Stimulated activated CD4-positive, alpha-beta T cell treated with anti-CD3 and anti-CD28 coated beads, TNF-alpha, amount 100 ng/mL, for 4 hours (primary cell): ENCODE measurements at places on chromosomes 5 and 9.

- no peak for DNase-seq
Observed at GRCh38 chr5:146034605-146035004, 70.8 kb downstream of the PLAC8L1 start.

GRCh38 chr5:137815202-137815990 is 52.3 kb upstream of the MYOT start:
- no peak for DNase-seq

DNA sequence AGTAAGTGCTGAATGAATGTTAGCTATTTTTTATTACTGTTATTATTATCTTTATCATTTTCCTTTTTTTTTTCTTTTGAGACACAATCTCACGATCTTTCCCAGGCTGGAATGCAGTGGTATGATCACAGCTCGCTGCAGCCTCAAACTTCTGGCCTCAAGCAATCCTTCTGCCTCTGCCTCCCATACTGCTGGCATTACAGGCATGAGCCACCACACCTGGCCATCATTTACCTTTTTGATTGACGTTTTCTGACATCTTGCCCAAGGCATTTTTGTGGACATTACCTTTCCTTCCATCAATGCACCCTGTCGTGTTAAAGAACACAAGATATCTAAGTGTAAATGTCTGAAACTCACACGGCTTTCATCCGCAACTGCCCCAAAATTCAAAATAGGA is 138.2 kb downstream of the GAS1 start:
- DNase-seq = no peak

DNA sequence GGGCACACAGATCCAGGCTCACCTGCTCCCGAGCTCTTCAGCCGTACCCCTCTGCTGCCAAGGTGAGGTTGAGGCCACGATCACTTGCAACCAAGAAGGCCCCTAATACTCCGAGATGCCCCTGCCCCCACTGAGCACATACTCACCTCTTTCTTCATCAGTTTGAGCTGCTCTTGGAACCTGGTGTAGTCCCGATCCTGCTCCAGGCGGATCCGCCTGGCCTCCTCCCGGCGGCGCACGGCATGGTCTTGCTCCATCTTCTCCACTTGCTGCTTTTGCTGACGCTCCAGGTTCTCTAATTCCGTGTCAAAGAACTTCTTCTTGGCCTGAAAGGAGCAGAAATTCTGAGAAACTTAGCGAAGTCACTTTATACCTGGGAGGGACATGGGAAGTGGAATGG is 75.7 kb upstream of the FBXW11 start:
- no peak for DNase-seq

DNA sequence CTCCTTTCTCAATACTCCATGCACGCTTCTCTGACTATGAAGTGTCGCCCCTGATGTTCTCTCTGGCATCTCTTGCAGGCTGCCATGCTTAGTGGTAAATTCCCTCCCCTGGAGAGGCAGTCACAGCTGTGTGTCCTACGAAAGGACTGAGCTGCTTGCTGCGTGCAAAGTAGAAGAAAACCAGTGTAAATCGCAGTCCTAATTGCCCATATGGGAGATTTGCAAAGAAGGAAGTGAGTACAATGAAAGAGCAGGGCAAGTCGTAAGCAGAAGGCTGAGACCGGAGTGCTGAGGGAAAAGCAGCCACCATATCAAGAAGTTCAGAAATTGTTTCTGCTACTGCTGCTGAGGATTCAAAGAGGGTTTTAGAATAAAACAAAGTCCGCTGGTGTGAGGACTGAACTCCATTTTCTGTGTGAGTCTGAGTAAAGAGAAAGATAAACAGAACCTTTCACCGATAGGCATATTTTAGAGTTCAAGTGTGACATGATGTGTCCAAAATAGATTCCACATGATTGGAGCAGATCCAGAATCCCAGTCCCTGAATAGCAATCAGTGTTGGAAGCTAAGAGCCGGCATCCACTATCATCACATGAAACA is 507.8 kb upstream of the MPDZ start:
- no peak for DNase-seq

- no peak for DNase-seq
Observed at GRCh38 chr9:127523312-127523851, 72.1 kb downstream of the LRSAM1 start.

DNA sequence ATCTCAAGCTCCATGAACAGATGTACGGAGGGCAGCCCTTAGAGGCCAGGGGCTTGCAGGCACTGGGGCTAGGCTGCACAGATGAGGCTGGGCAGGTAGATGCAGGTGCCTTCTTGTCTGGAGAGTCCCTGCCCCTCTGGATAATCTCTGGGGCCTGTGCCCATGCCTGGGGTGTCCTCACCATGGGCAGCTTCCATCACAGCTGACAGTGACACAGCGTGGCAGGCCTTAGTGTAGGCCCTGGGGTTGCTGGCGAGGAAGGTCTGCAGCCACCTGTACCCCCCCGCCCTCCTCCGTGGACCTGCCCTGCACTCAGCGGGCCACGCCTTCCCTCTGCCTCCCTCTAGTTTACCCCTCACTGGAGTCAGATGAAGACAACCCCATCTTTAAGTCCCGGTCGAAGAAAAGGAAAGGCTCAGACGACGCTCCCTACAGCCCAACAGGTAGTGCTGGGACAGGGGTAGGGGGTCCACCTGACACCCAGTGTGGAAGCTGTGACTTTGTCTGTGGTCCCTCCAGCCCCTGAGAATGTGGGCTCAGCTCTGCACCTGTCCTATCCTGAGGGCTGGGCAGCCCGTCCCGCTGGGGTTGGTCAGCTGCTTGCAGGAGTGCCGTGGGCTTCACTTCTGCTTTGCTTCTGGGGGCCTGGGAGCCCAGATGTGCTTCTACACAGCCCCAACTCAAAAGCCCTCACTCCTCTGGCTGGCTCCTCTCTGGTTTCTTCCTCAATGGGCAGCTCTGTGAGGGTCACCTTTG is 98.4 kb downstream of the PHF2 start:
- no peak for DNase-seq

- DNase-seq = no peak
Observed at GRCh38 chr9:74277532-74277931, 219.6 kb upstream of the RORB start.

GRCh38 chr5:172690258-172691075 is 49.4 kb downstream of the NEURL1B start:
- no peak for DNase-seq

DNA sequence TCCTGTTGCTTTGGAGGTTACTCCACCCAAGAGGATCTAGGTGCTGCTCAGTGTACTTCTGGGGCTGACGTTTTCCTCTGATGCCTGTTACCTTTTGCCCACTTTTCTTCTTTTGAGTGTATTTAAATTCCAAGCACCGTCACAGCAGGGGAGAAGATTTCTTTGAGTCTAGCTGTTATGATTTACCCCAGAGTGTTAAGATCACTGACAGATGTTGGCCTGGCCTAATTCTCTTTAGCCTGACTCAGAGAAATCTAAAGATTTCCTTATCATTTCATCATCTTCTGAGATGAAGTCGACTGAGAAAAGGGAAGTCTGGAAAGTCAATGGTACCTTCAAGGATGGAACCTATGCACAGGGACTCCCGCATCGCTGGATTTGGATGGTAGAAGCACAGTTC is 191.5 kb downstream of the FBXL7 start:
- no peak for DNase-seq

DNA sequence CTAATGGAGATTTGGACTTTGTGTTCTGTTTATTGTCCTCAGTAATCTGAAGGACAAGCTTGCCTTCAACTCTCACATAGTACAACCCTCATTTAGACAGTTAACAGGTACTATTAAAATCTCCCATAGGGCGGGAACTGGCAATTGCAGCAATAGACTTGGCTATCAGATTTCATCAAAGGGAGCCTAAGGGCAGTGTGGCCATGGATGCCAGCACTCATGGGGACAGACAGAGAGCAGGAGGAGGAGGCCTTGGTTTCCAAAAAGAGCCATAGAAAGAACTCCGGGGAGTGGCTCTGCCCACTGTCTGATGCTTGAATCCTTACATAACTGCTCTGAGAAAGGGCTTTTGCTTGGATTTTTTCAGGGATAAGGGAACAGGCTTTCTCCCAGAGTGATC is 6.8 kb downstream of the SLC36A1 start:
- DNase-seq = no peak

GRCh38 chr9:83290692-83291091 is 227.8 kb upstream of the RASEF start:
- DNase-seq = no peak

DNA sequence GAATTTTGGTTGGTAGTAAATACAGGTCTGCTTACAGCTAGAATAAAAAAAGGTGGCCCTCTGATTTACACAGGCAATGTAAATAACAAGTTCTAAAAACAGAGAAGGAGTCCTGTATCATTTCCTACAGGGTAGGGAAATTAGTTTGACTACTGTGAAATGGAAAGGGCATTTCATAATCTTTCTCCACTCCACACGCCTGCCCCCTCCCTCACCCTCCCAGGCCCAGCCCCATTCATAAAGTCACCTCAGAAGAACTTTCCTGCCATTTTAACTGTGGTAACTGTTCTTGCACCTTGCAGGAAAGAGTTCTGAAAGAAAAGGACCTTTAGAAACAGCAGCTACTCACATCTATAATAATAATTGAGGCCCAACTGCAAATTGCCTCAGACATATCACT is 69.7 kb downstream of the MEF2C start:
- no peak for DNase-seq

GRCh38 chr9:27532046-27532445 is 2.4 kb upstream of the MOB3B start:
- DNase-seq = no peak

- DNase-seq = no peak
Observed at GRCh38 chr5:93675460-93676450, 65.6 kb downstream of the POU5F2 start.

DNA sequence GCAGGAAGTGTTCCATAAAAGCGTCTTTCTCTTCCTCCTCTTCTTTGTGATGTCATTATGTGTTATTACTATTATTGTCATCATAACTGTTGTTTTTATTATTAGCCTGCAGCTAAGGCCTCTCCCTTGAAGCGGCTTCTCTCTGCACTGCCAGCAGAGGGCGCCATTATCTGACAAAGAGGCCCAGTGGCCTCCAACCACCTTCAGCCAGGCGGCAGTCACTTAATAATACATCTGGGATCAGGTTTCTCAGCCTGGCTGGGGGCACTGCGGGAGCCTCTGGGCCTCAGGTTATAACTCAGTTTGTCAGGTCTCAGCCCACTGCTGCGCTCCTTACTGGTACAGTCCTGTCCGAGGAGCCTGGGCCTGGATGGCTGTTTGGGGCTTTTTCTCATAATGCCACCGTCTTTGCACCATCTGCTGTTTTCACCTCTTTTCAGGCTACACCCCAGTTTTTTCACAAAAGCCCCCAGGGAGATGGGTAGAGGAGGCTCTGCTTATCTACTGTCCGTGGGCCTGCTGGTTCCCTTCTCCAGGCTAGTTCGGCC is 281.9 kb downstream of the NSG2 start:
- DNase-seq = no peak

DNA sequence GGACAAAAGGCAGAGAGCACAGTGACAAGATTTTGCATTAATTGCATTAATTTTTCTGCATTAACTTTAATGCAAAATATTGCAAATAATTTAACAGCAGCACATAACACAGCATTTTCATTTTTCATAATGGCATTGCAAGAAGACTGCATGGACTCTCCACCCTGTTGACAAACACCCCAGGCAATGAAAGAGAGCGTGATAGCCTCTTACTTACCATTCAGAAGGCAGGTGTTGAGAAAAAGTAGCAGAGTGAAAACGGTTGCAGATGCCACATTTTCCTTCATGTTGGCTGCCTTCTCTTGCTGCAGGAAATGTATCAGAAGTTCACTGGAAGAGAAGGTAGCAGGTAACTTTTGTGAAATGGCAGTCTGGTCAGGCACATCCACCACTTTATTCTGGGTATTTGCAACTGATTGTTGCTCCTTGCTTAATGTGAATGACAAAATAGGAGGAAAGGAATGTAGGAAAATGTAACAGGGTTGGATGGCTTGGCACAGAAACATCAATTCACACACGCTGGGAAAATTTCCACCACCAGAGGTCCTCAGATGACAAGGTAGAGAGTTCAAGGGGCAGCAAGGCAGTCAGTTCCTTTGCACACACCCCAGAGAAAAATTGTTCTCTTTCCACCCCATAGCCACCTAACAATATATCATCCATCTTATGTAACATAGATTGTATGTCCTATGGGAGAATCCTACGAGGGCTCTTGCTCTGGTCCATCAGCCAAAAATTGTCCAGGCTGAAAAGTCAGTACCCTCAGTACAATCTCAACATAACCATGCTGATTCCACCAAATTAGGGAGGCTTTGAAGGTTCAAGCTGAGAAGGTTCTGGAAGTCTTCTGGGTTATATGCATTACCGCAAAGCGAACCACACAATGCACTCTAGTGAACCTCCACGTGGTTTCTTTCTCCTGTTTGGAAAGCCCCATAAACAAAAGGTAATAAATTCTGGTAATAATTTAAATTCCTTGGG is 41.9 kb upstream of the AGXT2 start:
- DNase-seq = no peak

- DNase-seq = no peak
Observed at GRCh38 chr5:146788898-146789297, 89.7 kb downstream of the PPP2R2B start.

- DNase-seq = no peak
Observed at GRCh38 chr9:17488662-17489061, 90.2 kb upstream of the SH3GL2 start.

DNA sequence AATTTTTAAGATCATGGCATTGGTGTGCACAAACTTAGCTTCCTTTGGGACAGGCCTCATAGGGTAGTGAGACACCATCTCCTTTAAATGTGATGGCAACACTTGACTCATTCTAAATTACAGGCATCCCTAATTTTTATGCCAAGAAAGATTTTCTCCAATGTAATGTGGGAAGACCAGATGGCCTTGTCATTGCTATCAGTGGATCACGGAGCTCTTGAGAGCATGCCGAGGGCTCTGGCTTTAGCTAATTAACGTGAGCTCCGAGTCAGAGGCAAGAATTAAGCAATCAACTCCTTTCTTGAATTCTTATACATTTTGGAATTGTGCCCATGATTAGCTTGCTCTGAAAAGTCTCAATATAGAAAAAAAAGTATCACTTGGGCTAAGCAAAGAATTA is 215.8 kb downstream of the LRRC70 start:
- DNase-seq = no peak

DNA sequence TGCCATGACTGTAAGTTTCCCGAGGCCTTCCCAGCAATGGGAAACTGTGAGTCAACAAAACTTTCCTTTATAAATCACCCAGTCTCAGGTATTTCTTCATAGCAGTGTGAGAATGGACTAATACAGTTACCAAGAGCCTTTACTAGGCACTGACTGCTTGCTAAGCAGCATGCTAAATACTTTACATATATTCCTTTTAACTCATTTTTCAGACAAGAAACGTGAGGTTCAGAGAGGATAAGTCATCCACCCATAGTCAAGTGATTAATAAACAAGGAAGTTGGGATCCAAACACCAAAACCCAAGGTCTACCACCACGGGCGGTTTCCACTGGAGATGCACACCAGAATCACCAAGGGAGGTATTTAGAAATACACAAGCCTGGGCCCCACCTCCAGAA is 50.8 kb downstream of the GABBR2 start:
- DNase-seq = no peak

GRCh38 chr5:80103371-80103770 is 68.2 kb downstream of the THBS4 start:
- DNase-seq = no peak
